ENCODE measurements at places on chromosomes 6 and 20.
A peak's percentile ranks its signal among the peaks of the same experiment; 100 is the strongest.

DNA sequence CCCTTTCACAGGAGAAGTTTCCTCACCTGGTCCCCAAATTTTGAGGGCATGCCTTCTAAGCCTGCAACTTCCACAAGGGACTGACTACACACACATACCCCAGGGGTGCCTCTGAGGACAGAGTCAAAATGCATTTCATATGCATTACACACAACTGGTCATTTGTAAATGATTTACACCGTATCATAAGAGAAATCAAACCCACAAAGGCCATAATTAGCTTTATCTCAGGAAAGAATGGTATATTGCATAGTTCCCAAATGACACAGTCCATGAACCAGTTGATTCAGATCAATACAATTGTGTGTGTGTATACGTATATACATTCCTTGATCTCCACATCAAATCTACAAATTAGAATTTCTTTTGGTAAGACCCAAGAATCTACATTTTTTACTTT is 203.3 kb upstream of the PRDM1 start:
- no peak for DNase-seq

DNA sequence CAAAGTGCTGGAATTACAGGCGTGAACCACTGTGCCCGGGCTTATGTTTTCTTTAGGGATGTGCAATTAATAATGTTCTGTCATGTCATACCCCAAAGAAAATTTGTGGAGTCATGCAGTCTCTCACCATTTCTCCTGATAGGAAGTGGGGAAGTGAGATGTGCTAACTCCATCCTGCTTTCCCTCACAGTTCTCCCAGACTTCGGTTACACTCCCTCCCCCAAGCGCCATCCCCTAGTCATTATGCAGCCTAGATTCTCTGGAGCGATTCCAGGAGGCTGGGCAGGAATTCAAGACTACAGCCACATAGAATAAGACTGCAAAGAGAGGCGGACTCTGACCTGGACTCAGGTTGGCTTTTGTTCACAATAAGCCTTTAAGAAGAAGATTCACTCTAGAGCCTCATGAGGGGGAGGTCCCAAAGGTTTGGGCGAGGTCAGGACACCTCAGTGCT is 271.4 kb downstream of the ALDH8A1 start:
- no peak for DNase-seq

- DNase-seq, result peak; percentile 73
These were observed 270.8 kb downstream of the BMP7 start for GRCh38 chr20:56995635-56996075.

- DNase-seq, result no peak
These were observed 25.7 kb downstream of the SNX3 start for GRCh38 chr6:108235127-108235526.
